Activated CD4-positive, alpha-beta T cell treated with anti-CD3 and anti-CD28 coated beads, Interleukin-2, amount 10 ng/mL, durations not matched to agents 24 days and 14 days (primary cell): ENCODE measurements at places on chromosomes 11 and 22.

- no peak overlapping the region for H3K4me3 ChIP-seq
- no peak for DNase-seq
- no peaks in the 10 kb centered on the region for H3K36me3 ChIP-seq
- no peaks in the 10 kb centered on the region for H3K27me3 ChIP-seq
- H3K27ac ChIP-seq, result no peak overlapping the region
These were observed 528.4 kb downstream of the MIAT start for GRCh38 chr22:27185760-27186302.

- H3K4me1 ChIP-seq, result no peaks in the 10 kb centered on the region
- no peaks in the 10 kb centered on the region for H3K36me3 ChIP-seq
- H3K27me3 ChIP-seq, result peaks cover 2% of the 10 kb centered on the region
- H3K4me3 ChIP-seq, result no peak overlapping the region
These were observed 48.1 kb downstream of the SPON1 start for GRCh38 chr11:14010665-14011064.

GRCh38 chr11:116115801-116116200 lies 611.6 kb upstream of the CADM1 start:
- H3K36me3 ChIP-seq, result no peaks in the 10 kb centered on the region
- H3K4me1 ChIP-seq, result no peaks in the 10 kb centered on the region
- H3K4me3 ChIP-seq, result no peak overlapping the region
- no peak for DNase-seq
- H3K27ac ChIP-seq, result no peak overlapping the region

- H3K27ac ChIP-seq, result no peak overlapping the region
- H3K27me3 ChIP-seq, result peaks cover 7% of the 10 kb centered on the region
- no peak for DNase-seq
- H3K4me3 ChIP-seq, result no peak overlapping the region
- H3K4me1 ChIP-seq, result no peaks in the 10 kb centered on the region
These were observed 10.6 kb upstream of the CSNK1E start for GRCh38 chr22:38327805-38328204.

DNA sequence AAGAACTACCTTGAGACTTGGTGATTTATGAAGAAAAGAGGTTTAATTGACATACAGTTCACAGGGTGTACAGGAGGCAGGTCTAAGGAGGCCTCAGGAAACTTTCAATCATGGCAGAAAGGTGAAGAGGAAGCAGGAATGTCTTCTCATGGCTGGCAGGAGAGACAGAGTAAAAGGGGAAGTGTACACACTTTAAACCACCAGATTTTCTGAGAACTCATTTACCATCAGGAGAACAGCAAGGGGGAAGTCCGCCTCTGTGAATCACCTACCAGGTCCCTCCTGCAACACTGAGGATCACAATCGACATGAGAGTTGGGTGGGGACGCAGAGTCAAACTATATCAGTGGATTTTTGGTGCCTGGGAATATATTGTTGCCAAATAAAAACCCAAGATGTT lies 40.3 kb upstream of the OR5D13 start:
- DNase-seq, result no peak
- H3K4me3 ChIP-seq, result no peak overlapping the region
- no peak overlapping the region for H3K27ac ChIP-seq

- H3K27me3 ChIP-seq, result peaks cover 14% of the 10 kb centered on the region
- H3K27ac ChIP-seq, result no peak overlapping the region
- no peak for DNase-seq
- H3K4me3 ChIP-seq, result no peak overlapping the region
- no peaks in the 10 kb centered on the region for H3K36me3 ChIP-seq
These were observed 87.5 kb downstream of the YAP1 start for GRCh38 chr11:102197670-102198139.

DNA sequence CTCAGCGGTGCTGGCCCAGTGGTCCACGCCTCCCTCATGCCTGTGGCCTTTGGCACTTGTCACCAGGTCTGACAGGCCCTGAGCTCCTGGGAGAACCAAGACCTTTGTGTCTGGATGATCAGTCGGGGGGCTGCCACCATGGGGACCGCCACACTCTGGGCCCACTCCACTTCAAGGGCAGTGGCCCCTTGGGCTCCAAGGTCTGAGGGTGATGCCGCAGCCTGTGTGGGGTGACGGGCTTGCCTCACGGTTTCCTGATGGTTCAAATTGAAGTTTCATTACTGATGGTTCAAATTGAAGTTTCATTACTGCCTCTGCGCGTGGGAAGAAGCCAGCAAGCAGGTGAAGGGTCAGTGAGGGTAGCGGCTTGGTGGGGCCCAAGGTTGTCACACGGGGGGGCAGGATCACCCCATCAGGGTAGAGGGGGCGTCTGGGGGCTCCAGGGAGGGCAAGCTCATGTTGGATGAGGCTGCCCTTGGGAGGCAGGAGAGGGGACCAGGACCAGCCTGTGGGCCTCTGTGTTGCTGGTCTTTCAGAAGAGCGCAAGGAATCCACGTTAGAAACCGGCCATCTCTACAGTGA lies 27.5 kb downstream of the TRMU start:
- H3K27ac ChIP-seq, result no peak overlapping the region
- no peak overlapping the region for H3K4me3 ChIP-seq
- peaks cover 3% of the 10 kb centered on the region for H3K36me3 ChIP-seq

- H3K4me3 ChIP-seq, result no peak overlapping the region
- no peaks in the 10 kb centered on the region for H3K36me3 ChIP-seq
- no peaks in the 10 kb centered on the region for H3K27me3 ChIP-seq
- DNase-seq, result no peak
- H3K27ac ChIP-seq, result no peak overlapping the region
- H3K4me1 ChIP-seq, result no peaks in the 10 kb centered on the region
These were observed 381.3 kb downstream of the CTTN start for GRCh38 chr11:70779433-70780245.

- peaks cover 31% of the 10 kb centered on the region for H3K27me3 ChIP-seq
- H3K4me3 ChIP-seq, result no peak overlapping the region
- H3K27ac ChIP-seq, result no peak overlapping the region
- no peaks in the 10 kb centered on the region for H3K36me3 ChIP-seq
These were observed 3.4 kb upstream of the IGLL5 start for GRCh38 chr22:22884010-22884887.

- no peaks in the 10 kb centered on the region for H3K27me3 ChIP-seq
- peaks cover 16% of the 10 kb centered on the region for H3K4me1 ChIP-seq
- peaks cover 7% of the 10 kb centered on the region for H3K36me3 ChIP-seq
- no peak overlapping the region for H3K4me3 ChIP-seq
These were observed 9.7 kb downstream of the CAT start for GRCh38 chr11:34448223-34448994.

GRCh38 chr11:59263225-59263894 lies 50.6 kb upstream of the MPEG1 start:
- H3K27ac ChIP-seq, result no peak overlapping the region
- no peaks in the 10 kb centered on the region for H3K27me3 ChIP-seq
- no peaks in the 10 kb centered on the region for H3K4me1 ChIP-seq
- H3K4me3 ChIP-seq, result no peak overlapping the region
- no peaks in the 10 kb centered on the region for H3K36me3 ChIP-seq

DNA sequence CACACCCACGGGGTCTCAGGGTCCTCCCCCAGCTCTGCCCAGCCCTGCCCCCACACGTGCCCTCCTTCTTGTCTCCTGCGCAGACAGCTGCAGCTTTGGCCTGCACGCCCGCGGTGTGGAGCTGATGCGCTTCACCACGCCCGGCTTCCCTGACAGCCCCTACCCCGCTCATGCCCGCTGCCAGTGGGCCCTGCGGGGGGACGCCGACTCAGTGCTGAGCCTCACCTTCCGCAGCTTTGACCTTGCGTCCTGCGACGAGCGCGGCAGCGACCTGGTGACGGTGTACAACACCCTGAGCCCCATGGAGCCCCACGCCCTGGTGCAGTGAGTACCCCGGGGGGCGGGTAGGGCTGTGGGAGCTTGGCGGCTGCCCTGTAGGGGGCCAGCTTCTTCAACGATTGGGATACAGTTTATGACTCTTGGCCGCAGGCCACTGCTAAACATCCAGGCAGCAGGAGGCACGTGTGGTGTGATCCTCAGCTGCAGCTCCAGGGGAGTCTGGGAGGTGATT lies 30.8 kb downstream of the ST14 start:
- peaks cover 4% of the 10 kb centered on the region for H3K27me3 ChIP-seq
- H3K27ac ChIP-seq, result no peak overlapping the region
- H3K4me3 ChIP-seq, result no peak overlapping the region
- no peak for DNase-seq
- H3K4me1 ChIP-seq, result no peaks in the 10 kb centered on the region
- H3K36me3 ChIP-seq, result no peaks in the 10 kb centered on the region

- DNase-seq, result no peak
- H3K4me1 ChIP-seq, result peaks cover 46% of the 10 kb centered on the region
- H3K27ac ChIP-seq, result no peak overlapping the region
- H3K4me3 ChIP-seq, result no peak overlapping the region
- no peaks in the 10 kb centered on the region for H3K27me3 ChIP-seq
These were observed 17.2 kb upstream of the FCHSD2 start for GRCh38 chr11:73159297-73159696.

- no peaks in the 10 kb centered on the region for H3K36me3 ChIP-seq
- DNase-seq, result no peak
- H3K4me3 ChIP-seq, result no peak overlapping the region
- peaks cover 3% of the 10 kb centered on the region for H3K27me3 ChIP-seq
- no peaks in the 10 kb centered on the region for H3K4me1 ChIP-seq
- H3K27ac ChIP-seq, result no peak overlapping the region
These were observed 138.4 kb downstream of the BRD1 start for GRCh38 chr22:49689255-49689770.

- no peak overlapping the region for H3K27ac ChIP-seq
- no peaks in the 10 kb centered on the region for H3K4me1 ChIP-seq
- no peak for DNase-seq
- no peaks in the 10 kb centered on the region for H3K27me3 ChIP-seq
These were observed 2025.0 kb downstream of the LRRC4C start for GRCh38 chr11:39434466-39434865.
